Activated naive CD8-positive, alpha-beta T cell treated with anti-CD3 and anti-CD28 coated beads, Interleukin-2, amount 10 ng/mL, durations not matched to agents 7 days and 5 days (primary cell): ENCODE measurements at places on chromosomes 4 and X. TPM values are rescaled to one million over a fixed set of nuclear protein-coding genes. Genes with fewer than 3 reads are reported as not detected.
A peak's percentile ranks its signal among the peaks of the same experiment; 100 is the strongest.

DNA sequence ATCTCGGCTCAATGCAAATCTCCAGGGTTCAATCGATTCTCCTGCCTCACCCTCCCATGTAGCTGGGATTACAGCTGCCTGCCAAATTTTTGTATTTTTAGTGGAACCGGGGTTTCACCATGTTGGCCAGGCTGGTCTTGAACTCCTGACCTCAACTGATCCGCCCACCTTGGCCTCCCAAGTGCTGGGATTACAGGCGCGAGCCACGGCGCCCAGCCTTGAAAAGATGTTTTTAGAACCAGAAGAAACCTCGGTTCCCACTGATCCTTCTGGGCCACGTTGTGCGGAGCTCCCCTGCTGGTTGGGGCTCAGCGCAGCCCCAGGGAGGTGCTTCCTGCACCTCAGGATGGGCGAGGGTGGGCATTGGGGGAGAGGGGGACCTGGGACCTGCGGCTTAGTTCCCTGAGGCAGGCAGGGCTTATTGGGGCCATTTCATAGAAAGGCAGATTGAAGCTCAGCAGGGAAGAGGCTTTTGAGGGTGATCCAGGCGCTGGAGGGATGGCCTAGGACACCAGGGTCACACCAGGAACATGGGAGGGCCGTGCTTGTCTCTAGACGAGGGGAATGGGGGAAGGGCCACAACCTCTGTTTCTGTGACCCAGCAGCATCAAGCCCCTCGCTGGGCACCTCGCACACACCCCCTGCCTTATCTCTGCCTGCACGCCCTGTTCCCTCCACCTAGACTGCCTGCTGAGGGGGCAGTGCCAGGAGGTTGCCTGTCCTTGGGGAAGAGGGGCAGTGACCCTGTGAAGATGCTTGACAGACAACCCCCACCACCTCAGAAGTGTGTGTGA is 6.3 kb upstream of the ADD1 start:
- peak overlapping the region; percentile 95 for H3K27ac ChIP-seq
- H3K4me3 ChIP-seq = peak overlapping the region; percentile 83
- no peaks in the 10 kb centered on the region for H3K27me3 ChIP-seq
- DNase-seq = no peak

DNA sequence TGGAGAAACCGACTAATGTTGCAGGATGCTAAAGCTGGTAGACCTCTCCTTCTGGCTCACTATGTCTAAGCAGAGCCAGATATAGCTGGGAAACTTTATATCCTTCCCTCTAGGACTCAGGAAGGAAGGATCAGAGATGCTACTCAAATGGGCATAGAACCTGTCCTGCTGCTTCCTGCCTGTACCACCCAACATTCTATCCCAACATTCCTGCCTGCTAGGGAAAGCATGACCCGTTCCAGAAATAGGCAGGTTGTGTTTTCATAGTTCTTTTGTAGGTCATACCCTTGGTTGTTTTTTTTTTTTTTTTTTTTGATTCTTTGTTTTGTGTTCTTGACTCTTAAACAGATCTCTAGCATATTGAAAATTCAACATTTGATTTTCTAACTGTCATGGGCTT is 5.3 kb downstream of the NPNT start:
- peaks cover 63% of the 10 kb centered on the region for H3K27me3 ChIP-seq
- H3K4me1 ChIP-seq = peaks cover 4% of the 10 kb centered on the region
- H3K4me3 ChIP-seq = no peak overlapping the region

GRCh38 chrX:149207518-149207917 is 297.6 kb downstream of the IDS start:
- no peaks in the 10 kb centered on the region for H3K36me3 ChIP-seq
- peaks cover 3% of the 10 kb centered on the region for H3K4me1 ChIP-seq
- H3K27ac ChIP-seq = no peak overlapping the region
- no peak overlapping the region for H3K4me3 ChIP-seq
- no peak for DNase-seq

DNA sequence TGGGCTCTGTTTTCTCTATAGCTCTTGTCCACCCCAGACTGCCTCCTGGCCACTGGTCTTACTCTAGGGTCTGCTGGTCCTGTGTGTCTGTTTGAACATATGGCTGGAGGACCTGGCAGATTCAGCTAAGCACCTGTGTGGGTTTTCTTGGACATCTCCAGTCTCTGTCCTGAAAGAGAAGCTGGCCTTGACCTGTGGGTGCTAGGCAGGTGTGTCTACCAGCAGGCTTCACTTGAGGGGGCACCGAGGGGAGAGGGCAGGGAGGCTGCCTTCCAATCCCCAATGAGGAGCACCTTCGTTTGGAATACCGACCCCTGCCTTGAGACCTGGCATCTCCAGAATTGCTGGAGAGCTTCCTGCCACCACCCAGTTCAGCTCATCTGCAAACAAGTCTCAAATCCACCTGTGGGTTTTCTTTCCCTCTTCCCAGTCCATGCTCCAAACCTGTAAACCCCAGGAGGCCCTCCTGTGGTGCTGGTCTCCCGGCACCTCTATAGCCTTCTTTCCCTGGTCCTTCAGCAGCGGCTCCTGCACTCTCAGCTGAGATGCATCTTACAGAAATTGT is 45.2 kb downstream of the HTRA3 start:
- no peaks in the 10 kb centered on the region for H3K36me3 ChIP-seq
- H3K4me3 ChIP-seq = no peak overlapping the region
- no peaks in the 10 kb centered on the region for H3K4me1 ChIP-seq
- no peak for DNase-seq
- peaks cover 11% of the 10 kb centered on the region for H3K27me3 ChIP-seq
- H3K27ac ChIP-seq = no peak overlapping the region

The NPY2R gene
- not detected for total RNA-seq
